ENCODE measurements at places on chromosomes 3 and 15. TPM values are rescaled to one million over a fixed set of nuclear protein-coding genes. Genes with fewer than 3 reads are reported as not detected.

Gene GOLGA8J
- total RNA-seq = 1.1 TPM

Gene LMAN1L
- total RNA-seq = 229 TPM

Gene MAGI1
- 37.5 TPM for total RNA-seq

Gene LAMB2
- 667 TPM for total RNA-seq

Gene SLC22A13
- not detected for total RNA-seq

Gene ALDH1L1
- total RNA-seq = 57.3 TPM

Gene PEAK1
- 11.3 TPM for total RNA-seq

Data from prostate gland (tissue), 2 donors.